Inflammatory macrophage treated with lipopolysaccharide for 1 hour (primary cell): ENCODE measurements at places on chromosomes 12 and 14.

DNA sequence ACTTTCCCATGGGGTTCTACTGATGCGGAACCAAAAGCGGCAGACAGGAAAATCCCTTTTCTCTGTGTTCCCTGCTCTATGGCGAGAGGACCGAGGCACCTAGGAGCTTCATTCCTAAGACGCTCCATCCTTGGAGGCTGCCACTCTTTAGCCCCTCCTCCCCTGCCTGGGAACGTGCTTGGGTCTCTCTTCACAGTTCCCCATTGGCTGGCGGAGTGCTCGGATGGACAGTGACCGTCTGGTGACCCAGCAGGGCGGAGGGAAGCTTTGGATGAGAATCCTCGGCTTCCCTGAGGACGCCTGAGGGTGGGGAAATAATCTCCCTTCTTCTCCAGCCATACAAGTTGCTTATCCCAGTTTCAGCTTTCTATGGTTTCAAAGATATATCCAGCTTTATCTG lies 37.3 kb downstream of the KCNA5 start:
- no peak for DNase-seq

GRCh38 chr14:92670160-92670559 lies 78.3 kb downstream of the LGMN start:
- peak; percentile 44 for DNase-seq

DNA sequence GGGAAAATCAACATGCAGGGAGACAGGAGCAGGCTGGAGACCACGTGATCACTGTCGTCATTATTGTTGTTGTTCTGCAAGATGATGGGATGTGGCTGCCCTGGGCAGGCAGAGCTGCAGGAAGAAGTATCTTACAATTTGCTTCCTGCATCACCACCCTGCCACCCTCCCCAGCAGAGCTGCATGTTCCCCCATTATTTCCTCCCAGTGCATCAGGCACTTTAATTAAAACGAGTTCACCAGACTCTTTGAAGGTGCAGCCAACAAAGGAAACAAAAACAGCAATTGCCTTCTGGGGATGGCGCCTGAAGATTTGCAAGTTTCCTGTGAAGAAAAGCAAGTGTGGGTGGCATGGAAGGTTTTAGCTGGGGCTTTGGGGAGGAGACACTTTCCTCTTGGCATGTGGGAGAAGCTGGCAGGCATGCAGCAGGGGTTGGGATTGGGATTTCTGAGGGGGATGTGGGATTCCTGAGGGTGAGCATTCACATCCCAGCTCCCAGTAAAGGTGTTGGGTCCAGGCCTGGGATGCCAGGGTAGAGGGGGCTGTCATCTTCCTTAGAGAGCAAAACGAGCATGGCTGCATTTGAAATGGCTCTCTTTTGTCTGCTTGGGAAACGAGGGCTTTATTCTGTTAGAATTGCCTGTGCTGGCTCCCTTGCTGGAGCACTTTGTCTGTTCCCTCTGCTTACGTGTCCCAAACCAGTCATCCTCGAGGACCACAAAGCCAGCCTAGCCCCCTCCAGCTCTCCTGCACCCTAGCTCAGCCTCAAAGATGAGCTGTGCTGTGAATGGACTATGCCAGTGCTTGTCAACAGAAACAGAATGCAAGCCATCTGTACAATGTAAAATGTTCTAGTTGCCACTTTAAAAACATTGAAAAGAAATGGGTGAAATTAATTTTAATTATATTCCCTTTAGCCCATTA lies 11.5 kb upstream of the C14orf132 start:
- no peak for DNase-seq

DNA sequence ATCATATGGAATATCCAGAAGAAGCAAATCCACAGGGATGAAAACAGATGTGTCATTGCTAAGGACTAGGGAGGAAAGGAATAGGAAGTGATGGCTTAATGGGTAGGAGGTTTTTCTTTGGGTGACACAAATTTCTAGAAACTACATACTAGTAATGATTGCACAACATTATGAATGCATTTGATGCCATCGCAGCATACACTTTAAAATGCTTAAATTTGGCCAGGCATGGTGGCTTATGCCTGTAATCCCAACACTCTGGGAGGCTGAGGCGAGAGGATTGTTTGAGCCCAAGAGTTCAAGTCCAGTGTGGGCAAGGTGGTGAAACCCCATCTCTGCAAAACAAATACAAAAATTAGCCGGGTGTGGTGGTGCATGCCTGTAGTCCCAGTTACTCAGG lies 1370.8 kb downstream of the AACS start:
- DNase-seq, result no peak

GRCh38 chr14:102408724-102409123 lies 46.0 kb downstream of the TECPR2 start:
- DNase-seq, result no peak

- no peak for DNase-seq
Measured at GRCh38 chr12:93230326-93230720, 147.4 kb upstream of the NUDT4 start.

DNA sequence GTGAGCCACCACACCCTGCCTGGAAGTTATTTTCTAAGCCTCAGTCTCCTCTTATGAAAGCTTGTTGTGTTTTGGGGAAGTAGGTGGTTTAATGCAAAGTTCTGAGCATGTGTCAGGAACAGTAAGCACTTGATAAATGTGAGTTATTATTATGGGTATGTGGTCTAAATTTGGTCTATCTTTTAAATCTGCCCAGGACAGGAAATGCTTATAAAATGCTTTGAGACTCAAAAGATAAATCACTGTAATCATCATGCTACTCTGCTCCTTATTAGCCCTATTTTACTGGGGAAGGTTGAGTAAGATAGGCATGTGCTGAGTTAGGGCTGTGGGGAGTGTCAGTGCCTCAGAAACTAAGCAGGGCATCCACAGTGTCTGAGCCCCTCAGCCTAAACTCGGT lies 13.1 kb upstream of the SRSF5 start:
- peak; percentile 22 for DNase-seq

DNA sequence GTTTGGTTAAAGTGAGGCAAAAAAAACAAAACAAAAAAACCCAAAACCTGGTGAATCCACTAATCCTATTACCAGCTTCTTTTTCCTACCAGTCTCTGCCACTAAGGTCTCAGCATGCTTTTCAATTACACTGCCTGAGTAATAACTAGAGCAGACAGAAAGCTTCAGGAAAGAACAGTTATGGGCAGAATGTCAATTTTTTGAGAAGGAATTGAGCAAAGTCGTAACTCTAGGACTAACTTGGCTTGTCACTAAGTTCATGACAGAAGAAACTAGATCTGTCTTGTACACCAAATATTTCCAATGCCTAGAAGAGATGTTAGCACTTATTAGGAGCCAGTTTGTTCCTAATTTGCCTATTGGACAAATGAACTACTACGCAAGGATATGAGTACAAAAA lies 148.8 kb upstream of the CNOT2 start:
- no peak for DNase-seq

DNA sequence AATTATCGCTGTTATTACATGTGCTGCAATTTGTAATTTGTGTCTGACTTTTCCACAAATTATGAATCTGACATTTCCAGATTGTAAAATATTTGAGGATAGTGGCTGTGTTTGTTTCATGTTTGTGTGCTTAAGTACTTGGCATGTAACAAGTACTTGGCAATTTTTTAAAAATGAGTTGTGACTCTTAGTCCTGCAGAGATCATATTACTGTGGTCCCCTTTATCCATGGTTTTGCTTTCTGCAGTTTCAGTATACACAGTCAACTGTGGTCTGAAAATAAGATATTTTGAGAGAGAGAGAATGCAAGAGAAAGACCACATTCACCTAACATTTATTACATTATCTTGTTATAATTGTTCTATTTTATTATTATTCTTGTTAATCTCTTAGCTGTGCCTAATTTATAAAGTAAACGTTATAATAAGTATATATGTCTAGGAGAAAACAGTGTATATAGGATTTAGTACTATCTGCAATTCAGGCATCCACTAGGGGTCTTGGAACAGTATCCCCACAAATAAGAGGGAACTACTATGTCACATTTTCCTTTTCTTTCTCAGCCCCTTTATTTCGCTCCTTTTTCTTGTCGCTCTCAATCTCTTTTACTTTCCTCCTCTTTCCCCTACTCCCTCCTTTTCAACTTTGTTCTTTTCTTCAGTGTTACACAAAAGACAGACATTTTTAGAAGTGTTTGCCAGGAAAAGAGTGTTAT lies 176.1 kb downstream of the FUT8 start:
- DNase-seq, result no peak

GRCh38 chr12:88520436-88520820 lies 59.8 kb downstream of the KITLG start:
- DNase-seq, result no peak

DNA sequence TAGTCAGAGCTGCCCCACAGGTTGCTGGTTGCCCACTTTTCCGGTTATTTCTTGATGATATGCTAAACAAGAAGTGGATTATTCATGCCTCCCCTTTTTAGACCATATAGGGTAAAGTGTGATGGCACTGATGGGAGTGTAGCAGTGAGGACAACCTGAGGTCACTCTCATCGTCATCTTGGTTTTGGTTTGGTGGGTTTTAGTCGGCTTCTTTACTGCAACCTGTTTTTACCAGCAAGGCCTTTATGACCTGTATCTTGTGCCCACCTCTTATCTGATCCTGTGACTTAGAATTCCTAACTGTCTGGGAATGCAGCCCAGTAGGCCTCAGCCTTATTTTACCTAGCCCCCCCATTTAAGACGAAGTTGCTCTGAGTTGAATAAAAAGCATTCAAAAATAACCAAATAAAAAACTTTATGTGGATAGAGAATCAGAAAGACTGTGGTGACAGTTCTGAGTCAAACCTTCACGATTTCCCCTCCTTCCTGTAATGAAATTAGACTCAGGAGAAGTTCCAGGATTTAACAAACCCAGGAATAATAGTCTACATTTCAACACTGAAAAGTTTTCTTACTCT lies 144.2 kb downstream of the PAWR start:
- no peak for DNase-seq

- no peak for DNase-seq
Measured at GRCh38 chr12:14621826-14622225, 54.1 kb upstream of the PLBD1 start.

DNA sequence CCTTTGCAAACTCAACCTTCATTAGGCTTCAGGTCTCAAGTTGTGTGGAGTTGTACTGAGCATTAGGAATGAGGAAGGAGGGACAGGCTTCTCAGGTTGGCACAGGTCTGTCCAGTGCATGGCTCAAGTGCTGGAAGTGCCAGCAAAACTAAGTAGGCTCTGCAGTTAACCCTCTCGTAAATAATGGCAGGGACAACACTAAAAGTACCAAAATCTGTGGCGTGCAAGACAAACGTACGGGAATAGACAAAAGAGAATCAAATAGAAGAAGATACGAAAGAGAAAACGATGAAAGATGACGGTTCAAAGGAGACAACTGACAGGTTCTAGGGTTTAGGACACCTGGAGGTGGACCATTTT lies 612 bp downstream of the TRAPPC6B start:
- no peak for DNase-seq

DNA sequence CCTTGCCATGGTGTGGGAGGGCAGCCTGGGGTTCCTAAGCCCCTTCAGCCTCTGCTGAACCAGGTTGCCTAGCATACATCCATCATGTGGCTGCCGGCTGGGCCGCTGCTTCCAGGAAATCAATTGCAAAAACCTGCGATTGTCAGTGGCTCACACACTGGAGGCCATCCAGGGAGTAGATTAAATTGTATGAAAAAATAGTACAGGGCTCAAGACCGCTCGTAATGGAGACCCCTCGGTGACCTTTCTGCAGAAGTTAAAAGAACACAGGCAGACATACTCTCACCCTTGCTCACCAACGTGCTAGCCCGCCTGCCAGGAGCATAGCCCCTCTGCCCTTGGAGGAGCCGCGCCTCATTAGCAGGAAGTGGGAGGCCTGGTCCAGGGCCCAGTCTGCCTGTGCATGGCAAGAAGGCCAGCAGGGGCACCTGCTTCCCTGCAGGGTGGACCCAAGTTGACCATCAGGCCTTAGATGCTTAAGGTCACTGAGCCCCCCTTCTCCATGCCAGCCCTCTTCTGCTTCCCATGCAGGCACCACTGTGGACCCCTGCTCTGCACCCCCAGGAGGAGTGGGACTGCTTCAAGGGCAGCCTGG lies 31.4 kb upstream of the CIPC start:
- DNase-seq, result no peak

DNA sequence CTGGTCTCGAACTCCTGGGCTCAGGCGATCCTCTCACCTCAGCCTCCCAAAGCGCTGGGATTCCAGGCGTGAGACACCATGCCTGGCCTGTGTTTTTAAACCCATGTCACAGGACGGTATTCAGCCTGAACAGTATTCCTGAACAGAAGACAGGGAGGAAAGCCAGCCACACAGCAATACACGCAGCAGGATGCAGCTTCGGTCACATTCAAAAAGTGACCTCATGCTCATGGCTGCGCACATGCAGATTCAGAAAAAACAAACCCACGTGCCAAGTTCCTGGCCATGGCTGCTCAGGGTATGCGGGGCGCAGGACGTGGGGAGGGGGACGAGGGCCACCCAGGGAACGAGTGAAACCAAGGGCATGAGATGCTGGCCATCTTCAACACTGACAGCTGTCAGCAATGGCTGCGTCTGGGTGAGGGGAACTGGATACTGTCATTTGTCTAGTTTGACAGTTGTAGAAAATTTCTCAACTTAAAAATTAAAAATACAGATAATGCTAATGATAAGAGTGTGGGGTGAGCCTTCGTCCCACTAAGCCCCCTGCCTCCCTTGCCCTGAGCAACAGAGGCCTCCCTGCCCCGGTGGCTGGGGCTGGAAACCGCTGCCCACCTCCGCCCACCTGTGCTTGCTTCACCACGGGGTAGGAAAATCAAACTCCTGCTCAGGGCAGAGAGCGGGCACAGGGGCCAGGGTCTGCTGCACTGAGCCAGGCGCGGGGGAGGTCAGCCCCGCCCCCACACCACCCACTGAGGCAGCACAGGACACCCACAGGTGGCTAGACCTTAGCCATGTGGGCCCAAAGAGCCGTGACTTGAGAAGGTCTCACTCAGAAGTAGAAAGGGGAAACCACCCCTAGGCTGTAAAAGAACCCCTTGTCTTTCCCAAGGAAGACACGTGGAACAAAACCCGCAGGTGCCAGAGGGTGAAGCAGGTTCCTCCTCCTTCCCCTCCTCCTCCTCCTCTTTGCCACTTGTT lies 84.2 kb downstream of the SCARB1 start:
- no peak for DNase-seq

GRCh38 chr12:34304001-34304400 lies 281.7 kb downstream of the ALG10 start:
- DNase-seq, result no peak
